ENCODE measurements at places on chromosomes 6 and 20. TPM values are rescaled to one million over a fixed set of nuclear protein-coding genes. Genes with fewer than 3 reads are reported as not detected.
A peak's percentile ranks its signal among the peaks of the same experiment; 100 is the strongest.

Gene AVP
- not detected for total RNA-seq

Gene CD93
- total RNA-seq = not detected

Gene TMX4
- 47.4 TPM for total RNA-seq

Gene KIFC1
- total RNA-seq = 20.3 TPM

GRCh38 chr6:121856296-121856695 lies 420.9 kb downstream of the GJA1 start:
- H3K4me3 ChIP-seq = no peak overlapping the region
- no peaks in the 10 kb centered on the region for H3K36me3 ChIP-seq
- no peak for DNase-seq
- H3K27ac ChIP-seq = no peak overlapping the region
- H3K27me3 ChIP-seq = no peaks in the 10 kb centered on the region

DNA sequence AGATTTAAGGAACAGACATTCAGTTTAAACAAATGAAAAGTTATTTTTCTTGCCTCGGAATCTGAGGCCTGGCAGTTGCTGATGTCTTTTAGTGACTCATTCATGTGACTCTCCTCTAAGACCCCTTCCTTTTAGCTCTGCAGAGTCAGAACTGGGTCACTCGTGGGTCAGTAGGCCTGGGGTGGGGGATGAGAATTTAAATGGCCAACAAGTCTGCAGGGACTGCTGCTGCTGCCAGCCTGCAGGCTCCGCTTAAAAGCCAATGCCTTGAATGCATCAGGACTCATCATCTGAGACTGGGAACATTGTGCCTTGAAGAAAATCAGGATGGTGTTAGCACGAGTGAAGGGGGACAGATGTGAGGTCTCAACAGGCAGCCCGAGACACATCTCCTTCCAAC lies 404.3 kb downstream of the CDH26 start:
- H3K36me3 ChIP-seq = no peaks in the 10 kb centered on the region
- no peak overlapping the region for H3K4me3 ChIP-seq
- no peak for DNase-seq
- H3K4me1 ChIP-seq = no peaks in the 10 kb centered on the region
- no peak overlapping the region for H3K27ac ChIP-seq
- H3K27me3 ChIP-seq = peaks cover 27% of the 10 kb centered on the region

GRCh38 chr20:59661621-59662020 lies 57.3 kb downstream of the PHACTR3 start:
- no peak for DNase-seq
- no peak overlapping the region for H3K4me3 ChIP-seq
- H3K27ac ChIP-seq = no peak overlapping the region
- H3K27me3 ChIP-seq = peaks cover 62% of the 10 kb centered on the region
- H3K4me1 ChIP-seq = no peaks in the 10 kb centered on the region

DNA sequence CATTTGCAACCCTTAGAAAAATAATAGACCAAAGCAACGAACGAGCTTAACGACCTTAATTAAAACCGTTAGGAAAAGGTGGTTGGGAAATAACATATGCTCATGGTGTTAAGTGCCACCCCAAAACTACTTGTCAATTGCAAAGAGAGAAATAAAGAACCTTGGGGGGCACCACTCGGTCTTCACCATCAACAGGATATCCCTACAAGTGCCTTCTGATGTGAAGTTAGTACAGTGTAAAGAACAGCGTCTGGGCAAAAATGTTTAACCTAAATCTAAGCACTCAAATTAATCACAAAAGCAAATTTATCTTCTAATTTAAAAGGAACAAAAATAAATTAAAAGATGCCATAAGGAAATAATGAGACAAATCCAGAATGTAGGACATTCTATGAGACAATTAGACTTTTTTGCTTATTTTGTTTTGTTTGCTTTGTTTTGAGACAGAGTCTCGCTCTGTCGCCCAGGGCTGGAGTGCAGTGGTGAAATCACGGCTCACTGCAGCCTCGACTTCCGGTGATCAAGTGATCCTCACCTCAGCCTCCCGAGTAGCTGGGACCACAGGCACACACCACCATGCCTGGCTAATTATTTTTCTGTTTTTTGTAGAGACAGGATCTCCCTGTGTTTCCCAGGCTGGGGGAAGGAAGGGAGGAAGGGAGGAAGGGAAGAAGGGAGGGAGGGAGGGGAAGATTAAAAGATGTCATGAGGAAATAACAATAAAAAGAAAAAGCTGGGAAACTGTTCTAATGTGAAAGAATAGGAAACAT lies 41.3 kb upstream of the BTN3A2 start:
- peaks cover 31% of the 10 kb centered on the region for H3K36me3 ChIP-seq
- DNase-seq = no peak
- H3K27ac ChIP-seq = no peak overlapping the region
- no peaks in the 10 kb centered on the region for H3K27me3 ChIP-seq

- H3K27me3 ChIP-seq = no peaks in the 10 kb centered on the region
- no peak overlapping the region for H3K4me3 ChIP-seq
- H3K36me3 ChIP-seq = no peaks in the 10 kb centered on the region
- H3K27ac ChIP-seq = no peak overlapping the region
Measured at GRCh38 chr20:38883081-38883980, 42.9 kb upstream of the FAM83D start.

DNA sequence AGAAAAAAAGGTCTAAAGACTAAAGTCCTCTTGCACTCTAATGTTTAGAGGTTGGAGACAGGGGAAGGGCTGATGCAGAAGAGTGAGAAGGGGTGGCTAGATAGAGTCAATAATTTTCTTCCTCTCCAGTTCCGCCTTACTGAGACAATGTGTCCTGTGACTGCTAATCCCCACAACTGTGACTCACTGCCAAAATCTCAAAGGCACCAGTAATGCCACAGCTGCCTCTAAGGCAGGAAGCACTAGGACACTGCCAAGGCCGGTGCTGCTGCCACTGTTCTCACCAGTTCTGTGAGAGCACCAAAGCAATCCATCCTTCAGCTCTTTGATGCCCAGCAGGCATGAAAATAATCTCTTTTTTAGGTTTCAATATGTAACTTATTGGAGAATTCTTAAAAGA lies 701.9 kb upstream of the MAP3K7 start:
- peaks cover 18% of the 10 kb centered on the region for H3K4me1 ChIP-seq
- H3K36me3 ChIP-seq = no peaks in the 10 kb centered on the region
- H3K27ac ChIP-seq = no peak overlapping the region

DNA sequence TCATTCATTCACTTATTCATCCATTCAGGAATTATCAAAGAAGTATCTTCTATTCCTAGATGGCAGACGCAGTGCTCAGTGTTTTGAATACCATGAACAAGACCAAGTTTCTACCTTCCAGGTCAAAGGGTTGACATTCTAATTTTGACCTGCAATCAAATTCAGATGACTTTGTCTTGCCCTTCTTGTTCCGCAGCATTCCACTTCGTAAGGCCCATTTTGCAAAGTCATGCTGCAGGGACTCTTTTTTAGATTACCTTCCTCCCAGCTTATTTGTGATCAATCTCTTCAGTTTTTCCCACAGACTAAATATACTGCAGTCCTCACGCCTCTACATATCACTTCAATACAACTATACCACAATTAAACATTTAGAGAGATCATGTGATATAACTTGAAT lies 7.1 kb upstream of the TAAR1 start:
- H3K4me3 ChIP-seq = no peak overlapping the region
- peaks cover 7% of the 10 kb centered on the region for H3K4me1 ChIP-seq
- H3K36me3 ChIP-seq = no peaks in the 10 kb centered on the region
- H3K27ac ChIP-seq = no peak overlapping the region

DNA sequence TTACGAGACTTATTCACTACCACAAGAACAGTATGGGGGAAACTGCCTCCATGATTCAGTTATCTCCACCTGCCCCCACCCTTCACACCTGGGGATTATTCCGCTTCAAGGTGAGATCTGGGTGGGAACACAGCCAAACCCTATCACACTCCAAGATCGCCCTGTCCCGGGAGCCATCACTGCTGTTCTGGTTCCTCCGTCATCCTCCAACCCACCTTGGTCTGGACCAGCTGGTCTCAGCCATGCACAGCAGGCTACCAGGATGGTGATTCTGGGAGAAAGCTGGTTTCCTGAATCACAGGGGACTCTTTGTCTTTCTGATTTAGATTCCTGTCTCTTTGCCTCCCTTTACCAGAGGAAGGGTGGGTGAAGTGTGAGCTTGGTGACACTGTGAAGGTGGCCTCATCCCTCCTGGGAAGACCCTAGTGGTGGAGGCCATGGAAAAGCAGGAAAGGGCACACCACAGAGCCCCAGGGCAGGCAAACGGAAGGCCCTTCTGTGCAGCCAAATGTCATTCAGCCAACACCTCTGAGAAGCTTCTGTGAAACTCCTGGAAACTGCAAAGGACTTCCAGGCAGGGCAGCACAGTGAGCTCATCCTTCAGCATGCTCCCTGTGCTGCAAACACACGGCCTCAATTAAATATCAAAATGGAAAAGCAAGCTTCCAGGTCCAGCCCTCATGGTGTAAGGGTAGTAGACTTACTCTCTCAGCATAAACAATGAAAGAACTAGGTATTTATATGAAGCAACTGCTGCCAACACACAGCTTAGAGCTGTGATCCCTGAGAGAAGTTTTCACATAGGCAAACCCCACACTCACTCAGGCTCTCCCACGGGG lies 169.8 kb downstream of the ANKRD60 start:
- DNase-seq = no peak
- no peak overlapping the region for H3K27ac ChIP-seq
- H3K4me3 ChIP-seq = no peak overlapping the region
- no peaks in the 10 kb centered on the region for H3K36me3 ChIP-seq
- no peaks in the 10 kb centered on the region for H3K4me1 ChIP-seq

GRCh38 chr20:50993876-50994275 lies 29.0 kb downstream of the KCNG1 start:
- no peaks in the 10 kb centered on the region for H3K27me3 ChIP-seq
- DNase-seq = no peak
- H3K36me3 ChIP-seq = no peaks in the 10 kb centered on the region
- H3K4me1 ChIP-seq = peaks cover 13% of the 10 kb centered on the region
- H3K27ac ChIP-seq = no peak overlapping the region

DNA sequence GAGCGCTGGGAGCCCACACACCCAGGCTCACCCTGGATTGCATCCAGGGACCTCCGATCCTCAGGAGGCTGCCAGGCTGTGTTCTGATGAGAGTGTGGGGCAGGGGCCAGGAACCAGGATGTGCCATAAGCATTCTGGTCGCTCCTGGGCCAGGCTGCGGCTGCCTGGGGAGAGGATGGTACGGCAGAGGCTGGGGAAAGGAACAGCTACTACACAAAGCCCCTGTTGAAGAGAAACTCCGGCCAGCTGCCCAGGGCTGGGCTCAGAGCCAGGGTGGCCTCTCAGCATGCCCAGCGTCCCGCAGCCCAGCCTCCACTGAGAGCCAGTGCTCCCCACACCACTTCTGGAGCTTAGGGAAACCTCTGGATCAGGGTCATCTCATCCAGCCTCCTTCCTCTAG lies 21.7 kb upstream of the OCSTAMP start:
- H3K36me3 ChIP-seq = no peaks in the 10 kb centered on the region
- H3K27me3 ChIP-seq = peaks cover 54% of the 10 kb centered on the region
- H3K4me1 ChIP-seq = no peaks in the 10 kb centered on the region
- H3K4me3 ChIP-seq = no peak overlapping the region

- H3K36me3 ChIP-seq = no peaks in the 10 kb centered on the region
- H3K27me3 ChIP-seq = peaks cover 19% of the 10 kb centered on the region
- peaks cover 18% of the 10 kb centered on the region for H3K4me1 ChIP-seq
- peak; percentile 97 for DNase-seq
Measured at GRCh38 chr6:45728674-45729073, 287.0 kb downstream of the CLIC5 start.

GRCh38 chr20:64083378-64083803 lies 807 bp downstream of the LKAAEAR1 start:
- peak overlapping the region; percentile 66 for H3K4me3 ChIP-seq
- peaks cover 6% of the 10 kb centered on the region for H3K36me3 ChIP-seq
- no peak overlapping the region for H3K27ac ChIP-seq
- peak; percentile 61 for DNase-seq
- peaks cover 13% of the 10 kb centered on the region for H3K4me1 ChIP-seq
- H3K27me3 ChIP-seq = peaks cover 5% of the 10 kb centered on the region

Data from MCF 10A (cell line).